ENCODE measurements at places on chromosomes 4 and X.

- peak; percentile 21 for DNase-seq
Measured at GRCh38 chr4:39614487-39615162, 24.0 kb downstream of the SMIM14 start.

DNA sequence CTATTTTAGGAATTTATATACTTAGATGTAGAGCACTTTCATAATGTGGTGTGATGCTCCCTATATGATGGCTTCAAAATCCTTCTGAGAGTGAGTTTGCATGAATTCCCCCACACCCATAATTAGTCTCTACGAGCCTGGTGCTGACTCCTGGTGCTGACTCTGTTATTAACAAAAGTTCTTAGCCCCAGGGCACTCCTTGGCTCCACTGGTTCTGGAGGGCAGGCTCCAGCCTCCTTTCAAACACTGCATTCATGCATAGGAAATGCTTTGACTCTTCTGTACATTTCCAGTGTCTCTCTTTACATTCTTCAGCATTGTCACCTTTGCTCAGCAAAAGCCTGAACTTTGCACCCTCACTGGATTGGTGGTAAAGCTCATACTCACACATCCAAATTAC is 64.0 kb downstream of the LNX1 start:
- no peak for DNase-seq

DNA sequence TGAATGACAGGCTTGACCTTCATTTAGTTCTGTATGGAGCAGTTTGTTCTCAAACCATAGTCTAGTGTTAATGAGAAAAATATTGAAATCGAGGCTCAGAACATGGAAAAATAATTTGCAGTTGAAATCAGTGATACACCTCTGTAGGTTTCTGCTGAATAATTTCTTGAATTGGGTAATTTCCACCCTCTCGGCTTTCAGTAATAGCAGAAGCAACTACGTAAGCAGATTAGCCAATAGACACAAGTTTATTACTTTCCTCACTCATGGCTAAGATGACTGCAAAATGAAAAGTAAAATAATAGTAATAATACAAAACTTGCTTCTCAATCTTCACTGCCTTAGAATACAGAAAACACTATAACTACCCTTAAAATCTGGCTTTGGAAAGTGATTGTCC is 46.0 kb downstream of the USP38 start:
- peak; percentile 75 for DNase-seq

GRCh38 chrX:318068-318738 is 393 bp downstream of the GTPBP6 start:
- peak; percentile 99 for DNase-seq

DNA sequence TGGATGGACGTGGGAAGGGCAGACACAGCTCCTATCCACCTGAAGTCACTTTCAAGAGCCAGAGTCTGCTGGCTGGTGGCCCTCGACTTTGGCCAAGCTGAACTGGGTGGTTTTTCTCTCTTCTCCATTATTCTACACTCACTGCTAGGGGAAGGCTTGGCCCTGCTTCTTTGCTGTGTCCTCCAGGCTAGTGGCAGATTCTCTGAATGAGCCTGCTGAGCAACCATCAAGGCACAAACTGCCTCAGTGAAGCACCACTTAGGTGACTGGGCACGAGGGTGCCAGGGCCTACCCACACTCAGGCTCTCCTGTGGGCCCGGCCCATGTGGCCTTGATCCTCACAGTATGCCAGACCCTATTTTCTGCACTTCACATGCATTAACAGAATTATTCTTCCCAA is 92.0 kb downstream of the PJA1 start:
- DNase-seq: no peak

DNA sequence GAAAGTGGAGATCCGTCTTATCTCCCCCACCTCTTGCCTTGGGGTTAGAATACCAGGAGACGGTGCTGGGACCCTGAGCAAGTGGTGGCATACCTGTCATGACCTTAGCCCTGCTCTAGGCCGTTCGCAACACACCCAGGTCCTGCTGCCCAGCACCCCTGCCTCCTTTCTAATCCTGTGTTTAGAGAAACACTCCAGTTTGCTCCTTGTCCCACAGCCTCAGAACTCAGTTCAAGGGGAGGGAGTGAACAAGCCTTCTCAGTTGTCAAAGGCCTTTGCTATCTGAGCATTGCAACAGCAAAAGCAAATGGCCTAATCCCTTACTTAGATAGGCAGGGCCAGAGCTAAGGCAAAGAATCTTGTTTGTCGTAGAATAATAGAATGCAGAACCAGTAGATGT is 67.9 kb downstream of the CHRNA9 start:
- no peak for DNase-seq

GRCh38 chr4:2406406-2406805 is 12.0 kb downstream of the ZFYVE28 start:
- no peak for DNase-seq

DNA sequence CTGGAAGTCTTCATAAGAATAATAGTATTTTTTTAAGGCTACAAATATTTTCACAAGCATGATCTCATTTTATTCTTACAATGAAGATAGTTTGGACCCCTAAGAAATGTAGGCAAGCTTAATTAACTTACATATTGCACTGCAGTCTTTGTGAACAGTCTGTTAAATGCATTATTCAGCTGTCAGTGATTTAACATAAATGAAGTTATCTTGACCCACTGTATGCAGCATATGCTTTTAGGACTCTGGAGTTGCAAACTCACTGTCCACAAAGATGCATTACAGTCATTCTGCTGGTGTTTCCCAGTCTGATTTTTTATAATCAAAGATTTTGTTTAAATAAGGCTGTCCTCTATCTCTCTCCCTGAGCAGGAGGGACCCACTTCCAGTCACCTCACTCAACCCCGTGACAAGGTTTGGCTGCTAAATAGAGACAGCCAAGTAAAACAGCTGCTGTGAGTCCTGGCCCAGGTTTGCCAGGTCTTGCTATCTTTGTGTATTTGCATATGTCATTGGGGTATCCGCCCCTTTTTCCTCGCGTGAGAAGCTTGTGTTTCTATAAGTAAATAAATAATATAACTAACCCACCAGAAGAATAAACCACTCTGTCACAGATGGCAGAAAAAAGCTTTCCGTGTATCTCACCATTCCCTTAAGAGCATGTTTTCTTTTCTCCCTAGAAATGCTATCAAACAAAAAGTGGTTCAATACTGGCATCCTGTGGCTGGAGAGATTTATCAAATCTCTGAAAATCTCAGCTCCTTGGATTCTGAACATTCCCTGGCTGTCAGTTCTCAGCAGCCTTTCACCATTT is 67.0 kb downstream of the SLC7A11 start:
- no peak for DNase-seq

DNA sequence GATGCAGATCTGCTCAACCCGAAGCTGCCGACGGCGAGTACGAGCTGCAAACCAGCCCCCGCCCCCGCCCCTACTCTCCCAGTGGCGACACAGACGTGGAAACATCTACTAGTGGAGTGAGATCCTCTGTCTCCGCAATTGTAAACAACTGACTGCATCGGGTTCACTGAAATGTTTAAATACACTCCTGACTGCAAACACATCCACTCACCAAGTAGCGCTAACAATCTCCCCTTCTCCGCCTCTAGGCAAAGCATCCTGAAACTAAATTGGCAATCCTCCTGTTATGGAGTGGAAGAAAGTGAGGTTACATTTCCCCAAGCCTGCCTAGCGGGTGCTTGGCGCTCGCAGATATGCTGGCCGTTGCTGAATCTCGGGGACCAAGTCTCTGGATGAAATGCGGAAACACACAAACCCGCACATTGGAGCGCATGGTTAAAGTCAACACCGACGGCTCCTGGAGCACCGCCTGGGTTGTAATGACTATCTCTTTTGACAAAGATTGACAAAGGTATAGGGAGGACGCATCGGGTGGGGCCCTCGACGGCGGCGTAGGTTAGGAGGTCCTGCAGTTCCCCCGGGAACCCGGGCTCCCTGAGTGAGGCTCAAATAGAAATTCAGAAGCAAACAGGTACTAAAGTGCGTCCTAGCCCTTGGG is 117.0 kb upstream of the TEX13C start:
- no peak for DNase-seq

DNA sequence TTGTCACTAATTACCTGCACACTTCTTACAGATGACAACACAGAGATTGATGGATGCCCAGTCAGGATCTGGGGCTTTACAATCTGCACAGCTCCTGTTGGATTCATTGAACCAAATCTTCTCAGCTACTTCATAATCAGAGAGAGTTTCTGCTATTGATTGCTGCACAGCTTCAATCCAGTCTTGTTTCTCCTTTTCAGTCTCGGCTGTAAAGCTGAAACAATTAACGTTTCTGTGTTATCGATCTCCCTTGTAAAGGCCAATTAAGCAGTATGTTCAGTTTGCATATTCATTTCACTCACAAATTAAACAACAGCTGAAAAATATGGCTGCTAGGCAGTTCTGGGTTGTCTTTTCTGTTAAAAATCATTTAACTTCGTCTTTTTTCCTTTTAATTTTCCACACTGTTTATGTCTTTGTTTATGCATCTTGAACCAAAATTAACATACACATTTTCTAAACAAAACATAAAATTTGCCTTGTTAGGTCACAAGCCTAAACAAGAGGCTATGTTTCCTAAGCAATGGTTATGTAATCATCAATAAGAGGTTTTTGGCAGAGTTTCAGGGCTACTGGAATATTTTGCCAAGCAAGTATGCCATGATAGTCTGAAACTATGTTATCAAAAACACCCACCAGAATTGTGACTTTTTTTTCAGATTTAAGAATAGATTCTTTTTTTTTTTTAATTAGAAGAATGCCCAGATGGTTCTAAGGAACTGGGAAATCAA is 79.2 kb downstream of the ARAP2 start:
- DNase-seq: no peak

DNA sequence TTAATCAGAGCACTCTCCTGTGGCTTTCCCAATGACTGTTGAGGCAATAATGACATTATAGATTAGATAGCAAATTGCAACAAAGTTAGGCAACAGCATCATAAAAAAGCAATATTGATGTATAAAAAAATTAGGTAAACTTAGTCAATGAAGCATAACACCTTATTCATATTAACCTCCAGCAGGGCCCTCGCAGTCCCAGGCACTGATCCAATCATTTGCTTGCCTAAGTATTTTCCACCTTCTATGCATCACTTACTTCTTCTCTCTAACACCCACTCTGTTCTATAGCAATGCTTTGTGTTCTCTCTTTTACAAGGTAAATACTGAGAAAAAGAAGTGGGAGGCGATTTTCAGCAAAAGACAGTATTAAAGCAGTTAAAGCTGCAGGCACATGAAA is 833.5 kb upstream of the ADGRL3 start:
- no peak for DNase-seq

- no peak for DNase-seq
Measured at GRCh38 chr4:4782969-4783368, 76.5 kb upstream of the MSX1 start.

GRCh38 chrX:29419774-29420553 is 795.4 kb upstream of the MAGEB2 start:
- no peak for DNase-seq

- no peak for DNase-seq
Measured at GRCh38 chr4:42605264-42605663, 51.6 kb downstream of the ATP8A1 start.

- DNase-seq: no peak
Measured at GRCh38 chrX:110132450-110133114, 129.7 kb downstream of the TMEM164 start.

- DNase-seq: no peak
Measured at GRCh38 chr4:6475492-6476020, 3.1 kb upstream of the PPP2R2C start.

- no peak for DNase-seq
Measured at GRCh38 chrX:132953354-132953753, 5.1 kb downstream of the HS6ST2 start.

DNA sequence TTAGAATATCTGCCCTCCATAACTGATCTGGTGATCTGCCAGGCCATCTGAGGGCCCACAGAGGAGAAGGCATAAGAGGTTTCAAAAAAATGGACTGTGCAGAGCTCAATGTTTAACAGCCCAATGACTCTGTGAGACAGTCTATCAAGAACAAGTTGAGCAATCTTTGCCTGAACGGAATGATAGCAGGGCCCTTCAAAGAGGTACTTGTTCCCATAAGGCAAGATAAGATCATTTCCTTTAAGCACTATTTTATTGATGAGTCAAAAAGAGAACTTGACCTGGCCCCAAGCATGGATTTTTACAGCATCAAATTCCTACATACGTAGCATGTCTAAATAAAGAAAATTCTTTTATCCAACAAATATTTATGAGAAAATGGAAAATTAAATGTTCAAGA is 182.8 kb downstream of the IDS start:
- DNase-seq: no peak

DNA sequence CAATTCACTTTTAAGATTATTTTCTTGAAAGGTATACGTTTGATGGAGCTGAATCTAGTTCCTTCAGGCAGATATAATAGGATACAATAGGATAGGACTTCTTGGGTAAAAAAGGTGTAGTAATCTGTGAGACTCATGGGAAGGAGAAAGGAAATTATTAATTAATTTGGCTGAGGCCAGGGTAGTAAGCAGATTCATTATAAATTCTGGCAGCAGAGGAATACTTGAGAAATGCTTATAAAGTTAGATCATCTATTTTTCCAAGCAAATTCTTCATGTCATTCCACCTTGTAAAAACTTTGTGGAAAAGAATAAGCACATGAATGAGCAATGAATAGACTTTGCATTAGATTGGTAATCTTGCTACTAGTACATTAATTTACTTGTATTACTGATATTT is 46.9 kb downstream of the GYPE start:
- DNase-seq: no peak

- DNase-seq: no peak
Measured at GRCh38 chr4:161680146-161680545, 483.7 kb downstream of the FSTL5 start.

- no peak for DNase-seq
Measured at GRCh38 chr4:79526641-79527565, 118.9 kb upstream of the GK2 start.

- no peak for DNase-seq
Measured at GRCh38 chrX:103818842-103819619, 13.0 kb downstream of the RAB9B start.

GRCh38 chr4:113692809-113693411 is 68.6 kb downstream of the CAMK2D start:
- peak; percentile 21 for DNase-seq

- peak; percentile 31 for DNase-seq
Measured at GRCh38 chrX:103941201-103941975, 21.0 kb upstream of the TMSB15B start.

GRCh38 chr4:87559090-87559837 is 30.1 kb upstream of the SPARCL1 start:
- DNase-seq: no peak

- DNase-seq: no peak
Measured at GRCh38 chrX:11040996-11041395, 70.1 kb upstream of the HCCS start.

GRCh38 chr4:7872264-7872771 is 67.3 kb downstream of the AFAP1 start:
- DNase-seq: no peak

- no peak for DNase-seq
Measured at GRCh38 chr4:57734104-57734670, 624.0 kb upstream of the IGFBP7 start.

DNA sequence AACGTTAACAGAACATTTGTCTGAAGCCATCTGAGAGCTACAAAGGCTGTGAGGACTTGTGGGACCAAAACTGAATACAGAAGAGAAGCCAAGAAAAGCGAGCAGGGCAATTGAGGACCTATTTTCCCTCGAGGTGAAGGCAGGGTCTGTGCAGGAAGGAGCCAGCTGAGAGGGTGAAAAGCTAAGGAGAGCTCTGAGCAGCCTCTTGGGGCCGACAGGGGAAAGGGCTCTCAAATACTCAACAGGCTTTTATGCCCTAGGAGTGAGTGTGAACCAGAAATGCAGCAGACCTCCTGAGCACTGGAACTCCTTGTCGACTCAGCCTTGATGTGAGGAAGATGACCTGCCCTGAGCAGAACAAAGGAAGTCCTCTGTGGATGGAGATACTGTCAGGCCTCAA is 54.2 kb downstream of the C4orf50 start:
- DNase-seq: no peak

- no peak for DNase-seq
Measured at GRCh38 chr4:185238215-185238681, 28.9 kb downstream of the SNX25 start.

All from suppressor macrophage treated with lipopolysaccharide for 4 hours (primary cell).